Activated CD4-positive, alpha-beta T cell treated with anti-CD3 and anti-CD28 coated beads for 4 hours (primary cell): ENCODE measurements at places on chromosomes 12 and 14.

GRCh38 chr12:102609996-102610395, 129.6 kb upstream of the IGF1 start:
- no peak for DNase-seq

DNA sequence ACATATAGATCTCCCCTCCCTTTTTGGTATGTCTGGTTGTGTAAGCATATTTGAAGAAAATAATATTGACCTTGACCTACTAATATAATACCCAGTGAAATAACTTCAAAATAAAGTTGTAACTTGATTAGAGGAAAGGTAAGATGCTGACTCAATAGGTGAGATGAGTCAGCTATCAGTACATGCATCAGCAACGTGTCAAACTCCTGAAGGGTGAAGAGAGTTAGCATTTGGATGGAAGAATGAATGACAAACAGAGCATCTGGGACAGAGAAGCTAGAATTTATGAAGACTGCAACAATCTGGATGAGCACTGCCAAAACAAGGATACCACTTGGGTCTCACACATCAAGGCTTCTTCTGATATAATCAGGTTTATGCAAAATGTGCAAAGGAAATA, 74.9 kb downstream of the PPP2R5E start:
- no peak for DNase-seq

DNA sequence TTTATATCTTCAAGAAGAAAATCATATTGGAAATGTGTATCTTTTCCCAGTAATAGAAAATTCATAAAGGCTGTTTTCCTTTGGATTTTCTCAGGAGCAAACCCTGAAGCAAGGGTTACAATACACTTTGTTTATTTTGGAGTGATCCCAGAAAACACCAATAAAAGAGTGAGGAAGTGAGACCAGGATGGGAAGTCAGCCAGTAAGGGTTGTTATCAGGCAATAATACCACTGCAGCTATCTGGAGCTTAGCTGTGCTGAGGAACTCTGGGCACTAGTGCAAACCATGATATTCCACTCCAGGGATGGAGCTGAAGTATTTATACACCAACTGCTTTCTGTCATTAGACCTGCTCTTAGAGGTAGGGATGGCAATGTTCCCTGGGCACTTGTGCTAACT, 1002.3 kb downstream of the FLRT2 start:
- DNase-seq = no peak

- DNase-seq = no peak
Observed at GRCh38 chr12:16154990-16155389, 122.5 kb downstream of the SLC15A5 start.

DNA sequence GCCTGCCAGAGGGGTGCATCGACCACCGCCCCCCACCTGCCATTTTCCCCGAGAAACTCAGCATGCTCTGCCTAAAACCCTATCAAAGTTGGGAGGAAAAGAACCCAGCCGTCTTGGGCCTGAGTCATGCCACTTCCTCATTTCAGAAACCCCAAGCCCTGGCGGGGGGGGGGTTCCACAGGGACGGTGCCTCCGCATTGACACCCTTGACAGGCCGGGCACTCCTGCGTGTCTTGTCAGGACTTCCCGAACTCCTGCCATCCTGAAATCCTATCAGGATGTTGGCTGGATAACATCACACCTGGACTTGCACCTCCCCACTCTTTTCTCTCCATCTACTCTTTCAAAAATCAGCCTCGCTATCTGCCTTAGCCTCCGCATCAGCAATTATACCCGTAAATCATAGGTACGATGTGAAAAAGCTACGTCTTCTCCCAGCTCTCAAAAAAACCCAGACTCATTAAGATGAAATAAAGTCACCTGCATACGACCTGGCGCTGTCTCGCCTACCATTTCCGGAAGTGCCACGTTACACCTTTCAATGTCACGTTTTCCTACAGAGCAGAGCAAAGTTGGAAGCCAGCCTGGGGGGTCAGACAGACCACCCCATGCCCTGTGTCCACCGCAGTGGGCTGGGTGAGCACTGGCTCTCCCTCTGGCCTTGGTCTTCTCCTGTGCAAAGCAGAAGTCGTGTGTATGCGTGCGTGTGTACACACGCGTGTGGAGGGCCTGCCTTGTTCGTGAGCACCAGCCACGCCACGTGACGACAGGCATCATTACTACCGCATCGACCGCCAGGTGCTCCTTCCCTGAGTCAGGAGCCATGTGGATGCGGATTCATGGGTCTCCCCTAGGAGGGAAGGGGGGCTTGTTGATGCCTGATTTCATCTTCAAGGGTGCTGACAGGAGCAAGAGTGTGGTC, 96.7 kb downstream of the RFLNA start:
- peak; percentile 58 for DNase-seq

DNA sequence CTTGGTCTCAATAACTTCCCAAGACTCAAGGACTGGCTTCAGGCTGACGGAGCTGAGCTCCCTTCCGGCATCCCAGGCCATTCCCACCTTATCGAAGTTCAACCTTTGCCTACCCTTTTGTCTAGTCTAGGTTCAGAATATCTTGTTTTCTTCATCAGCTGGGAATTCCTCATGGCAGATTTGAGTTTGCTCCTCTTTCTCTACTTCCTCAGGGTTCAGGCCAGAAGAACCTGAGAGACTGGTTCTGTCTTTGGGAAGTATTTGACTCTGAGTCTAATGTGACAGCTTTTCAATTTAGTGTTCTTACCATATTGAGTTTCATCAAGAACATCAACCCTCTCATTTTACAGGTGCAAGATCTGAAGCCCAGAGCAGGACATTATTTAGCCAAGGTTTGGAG, 2.1 kb downstream of the BIN2 start:
- no peak for DNase-seq

DNA sequence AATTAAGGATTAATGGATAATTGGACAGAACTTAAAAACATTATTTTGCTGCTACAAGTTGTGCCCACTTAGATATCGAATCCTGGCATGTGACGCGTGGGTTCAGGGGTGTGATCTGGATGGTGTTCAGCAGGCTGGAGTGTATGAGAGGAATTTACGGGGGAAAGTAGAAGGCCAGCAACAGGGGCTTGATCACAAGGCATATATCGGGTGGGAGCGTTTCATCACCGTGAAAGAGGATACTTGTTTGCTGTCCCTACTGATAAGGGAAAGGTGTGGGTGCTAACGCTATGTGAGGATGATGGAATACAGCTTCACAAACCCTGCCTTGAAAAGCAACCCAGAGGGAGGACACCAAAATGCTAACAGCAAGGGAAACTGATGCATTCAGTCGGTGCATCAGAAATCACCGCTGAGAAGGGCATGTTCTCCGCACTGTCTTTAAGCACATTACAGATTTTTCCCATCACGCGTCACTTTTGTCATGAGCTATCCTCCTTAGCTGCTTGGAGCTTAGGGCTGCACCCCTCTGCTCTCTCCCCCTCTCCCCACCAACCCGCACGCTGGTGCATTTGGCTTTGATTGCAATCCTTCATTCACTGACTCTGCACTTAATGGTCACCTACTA, 13.4 kb downstream of the HHIPL1 start:
- DNase-seq = no peak

- DNase-seq = no peak
Observed at GRCh38 chr12:113230315-113231234, 9.3 kb downstream of the TPCN1 start.

DNA sequence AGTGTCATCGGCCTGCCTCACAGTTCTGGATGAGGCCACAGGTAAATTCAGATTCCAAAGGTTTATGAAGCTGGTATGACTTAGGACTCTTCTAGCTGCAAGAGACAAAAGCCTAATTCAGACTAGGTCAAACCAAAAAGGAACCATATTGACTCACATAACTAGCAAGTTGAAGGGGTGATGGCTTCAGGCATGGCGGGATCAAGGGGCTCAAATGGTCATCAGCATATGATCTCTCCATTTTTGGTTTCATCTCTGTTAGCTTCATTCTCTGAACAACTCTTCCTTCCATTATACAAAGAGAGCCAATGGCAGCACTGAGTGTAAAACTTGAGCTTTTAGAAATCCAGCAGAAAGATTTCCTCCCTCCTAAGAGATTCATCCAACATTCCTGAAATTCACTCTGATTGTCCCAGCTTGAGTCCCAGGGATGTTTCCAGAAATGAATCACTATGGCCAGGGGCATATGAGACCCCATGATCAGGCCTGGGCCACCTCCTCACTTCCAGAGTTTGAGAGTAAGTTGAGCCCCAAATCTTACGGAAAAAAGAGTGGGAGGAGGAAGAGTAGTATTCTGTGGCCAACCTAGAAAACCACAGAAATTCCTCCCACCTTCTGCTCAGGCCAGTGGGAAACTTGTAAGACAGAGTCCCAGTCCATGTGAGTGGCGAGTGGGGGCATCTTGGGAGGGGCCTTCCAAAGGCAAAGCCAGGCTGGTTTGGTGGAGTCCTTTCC, 2.0 kb upstream of the MAP1LC3B2 start:
- no peak for DNase-seq

GRCh38 chr14:45426685-45427282, 173.8 kb upstream of the MIS18BP1 start:
- DNase-seq = no peak

DNA sequence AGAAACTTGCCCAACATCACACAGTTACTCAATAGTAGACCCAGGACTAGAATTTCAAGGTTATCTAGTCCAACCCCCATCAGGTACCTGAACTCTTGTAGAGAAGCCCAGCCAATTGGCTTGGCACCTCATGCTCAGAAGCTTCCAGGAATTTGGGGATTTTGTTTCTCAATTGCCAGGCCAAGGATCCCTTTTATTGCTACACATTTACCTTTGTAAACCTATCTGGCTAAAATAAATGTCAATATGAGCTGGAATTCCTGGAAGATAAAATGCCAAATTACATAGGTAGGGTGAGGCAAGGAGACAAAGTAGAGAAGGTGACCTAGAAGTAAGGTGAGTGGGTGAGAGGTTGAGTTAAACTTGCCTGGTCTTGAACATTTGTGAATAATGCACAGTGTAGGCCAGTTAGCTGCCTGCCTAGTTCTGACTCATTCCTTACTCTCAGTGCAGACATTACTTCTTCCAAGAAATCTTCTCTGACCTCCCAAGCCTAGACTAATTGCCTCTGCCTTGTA, 36.3 kb downstream of the SDR9C7 start:
- DNase-seq = no peak

DNA sequence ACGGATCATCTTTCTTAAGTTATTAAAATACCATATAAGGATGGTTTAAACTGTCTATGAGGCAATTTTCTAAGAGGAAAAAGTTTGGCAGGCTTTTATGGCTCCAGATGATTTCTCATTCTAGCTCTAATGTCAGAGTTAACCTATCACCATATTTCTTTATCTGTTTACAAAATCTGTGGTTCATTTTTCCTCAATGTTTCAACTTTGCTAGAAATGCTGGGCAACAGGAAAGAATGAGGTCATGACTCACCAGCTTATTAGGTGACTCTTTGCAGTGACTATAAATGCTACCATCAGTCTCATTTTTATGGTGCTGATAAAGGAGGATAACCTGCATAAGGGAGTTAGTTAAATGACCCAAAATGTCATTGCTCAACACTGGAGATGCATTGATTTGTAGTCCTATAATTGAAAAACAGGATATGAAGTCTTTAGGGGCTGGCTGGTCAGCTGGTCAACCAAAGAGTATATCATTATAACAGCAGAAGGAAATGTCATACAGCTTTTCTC, 45.3 kb upstream of the RAP1B start:
- no peak for DNase-seq

DNA sequence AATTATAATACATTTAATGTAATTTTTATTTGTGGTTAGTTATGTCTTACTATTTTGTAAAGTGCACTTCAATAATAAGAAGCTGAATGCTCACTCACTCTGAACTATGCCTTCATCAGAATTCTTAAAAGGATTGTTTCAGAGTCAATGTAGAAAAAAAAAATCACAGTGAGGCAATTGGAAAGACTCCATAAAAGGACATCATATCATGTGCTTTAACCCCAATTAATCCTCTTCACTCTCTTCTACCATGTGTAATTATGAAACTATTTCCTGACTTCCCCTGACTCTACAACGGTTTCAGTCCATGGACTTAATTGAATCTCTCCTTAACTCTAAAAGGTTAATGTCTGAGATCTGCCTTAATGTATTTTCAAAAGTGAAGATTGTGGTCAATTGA, 250.4 kb upstream of the ALG10 start:
- DNase-seq = no peak

DNA sequence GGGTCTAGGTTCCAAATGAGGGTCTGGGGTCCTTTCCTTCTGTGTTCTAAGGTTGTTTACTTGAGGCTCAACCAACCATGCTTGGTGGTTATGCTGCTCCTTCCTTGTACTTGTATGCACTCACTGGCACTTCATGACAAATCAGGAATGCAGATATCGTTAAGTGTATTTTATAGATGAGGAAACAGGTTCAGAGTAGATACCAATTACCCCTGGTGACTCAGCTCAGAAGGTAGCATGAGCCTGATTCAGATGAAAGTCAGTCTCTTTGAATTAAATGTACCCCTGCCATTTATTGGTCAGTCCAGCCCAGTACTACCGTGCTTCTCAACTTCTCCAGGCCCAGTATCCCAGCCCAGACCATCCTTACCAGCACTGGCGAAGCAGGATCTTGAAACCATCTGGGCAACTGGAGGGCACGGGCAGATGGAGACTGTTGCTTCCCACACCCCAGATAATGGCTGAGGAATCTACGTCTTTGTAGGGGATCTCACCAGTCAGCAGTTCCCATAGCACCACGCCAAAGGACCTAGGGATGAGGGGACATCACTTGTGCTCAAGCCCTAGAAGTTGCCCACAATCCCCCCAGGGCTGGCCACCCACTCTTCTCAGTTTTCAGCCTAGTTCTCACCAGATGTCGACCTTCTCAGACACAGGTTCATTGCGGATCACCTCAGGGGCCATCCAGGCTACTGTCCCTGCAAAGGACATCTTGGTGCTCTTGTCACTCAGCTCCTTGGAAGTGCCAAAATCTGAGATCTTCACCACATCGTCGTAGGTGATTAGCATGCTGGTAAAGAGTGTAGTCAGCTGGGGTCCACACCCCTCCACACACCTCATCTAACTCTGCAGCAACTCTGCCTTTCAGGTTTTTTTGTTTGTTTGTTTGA, 14.3 kb downstream of the MAP3K12 start:
- no peak for DNase-seq

DNA sequence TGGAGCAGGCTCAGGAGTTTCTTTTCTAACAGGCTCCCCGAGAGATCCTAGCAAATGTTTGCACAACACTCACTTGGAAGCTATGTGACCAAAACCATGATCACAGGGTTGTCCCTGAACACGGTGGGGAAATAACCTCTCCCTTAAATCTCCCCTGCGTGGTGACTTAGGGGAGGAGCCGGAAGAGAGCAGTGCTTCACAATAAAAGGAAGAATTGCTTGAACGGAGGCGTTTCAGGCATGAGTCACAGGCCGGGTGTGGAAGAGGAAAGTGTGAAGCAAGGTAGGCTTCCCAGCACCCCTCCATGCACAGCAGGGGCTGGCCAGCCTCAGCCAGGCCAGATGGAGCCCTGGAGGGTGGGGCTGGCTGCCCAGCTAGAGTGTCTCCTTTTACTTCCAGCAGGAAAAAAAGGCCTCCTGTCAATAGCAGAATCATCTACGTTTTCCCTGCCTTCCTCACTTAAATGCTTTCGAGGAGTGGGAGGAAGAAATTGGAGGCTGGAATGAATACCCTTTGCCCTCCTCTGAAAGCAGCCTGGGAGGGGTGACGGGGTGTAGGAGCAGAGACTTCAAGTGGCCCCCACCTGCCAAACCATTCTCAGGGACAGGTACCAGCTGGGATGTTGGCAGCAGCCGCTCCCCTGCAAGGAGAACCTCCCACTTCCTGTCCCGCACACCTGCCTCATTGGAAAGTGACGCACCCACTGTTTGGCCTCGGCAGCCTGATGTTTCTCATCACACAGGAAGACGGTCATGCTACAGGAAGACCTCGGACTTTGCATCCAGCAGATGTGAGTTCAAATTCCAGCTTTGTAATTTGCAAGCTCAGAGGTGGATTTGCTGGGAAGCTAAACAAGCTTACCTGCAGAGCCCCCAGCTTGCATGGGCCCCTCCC, 30.1 kb upstream of the PPP2R5C start:
- DNase-seq = peak; percentile 88

GRCh38 chr12:56160894-56161689, 2.9 kb downstream of the MYL6 start:
- DNase-seq = no peak
